ENCODE measurements at places on chromosomes 12 and 14.

DNA sequence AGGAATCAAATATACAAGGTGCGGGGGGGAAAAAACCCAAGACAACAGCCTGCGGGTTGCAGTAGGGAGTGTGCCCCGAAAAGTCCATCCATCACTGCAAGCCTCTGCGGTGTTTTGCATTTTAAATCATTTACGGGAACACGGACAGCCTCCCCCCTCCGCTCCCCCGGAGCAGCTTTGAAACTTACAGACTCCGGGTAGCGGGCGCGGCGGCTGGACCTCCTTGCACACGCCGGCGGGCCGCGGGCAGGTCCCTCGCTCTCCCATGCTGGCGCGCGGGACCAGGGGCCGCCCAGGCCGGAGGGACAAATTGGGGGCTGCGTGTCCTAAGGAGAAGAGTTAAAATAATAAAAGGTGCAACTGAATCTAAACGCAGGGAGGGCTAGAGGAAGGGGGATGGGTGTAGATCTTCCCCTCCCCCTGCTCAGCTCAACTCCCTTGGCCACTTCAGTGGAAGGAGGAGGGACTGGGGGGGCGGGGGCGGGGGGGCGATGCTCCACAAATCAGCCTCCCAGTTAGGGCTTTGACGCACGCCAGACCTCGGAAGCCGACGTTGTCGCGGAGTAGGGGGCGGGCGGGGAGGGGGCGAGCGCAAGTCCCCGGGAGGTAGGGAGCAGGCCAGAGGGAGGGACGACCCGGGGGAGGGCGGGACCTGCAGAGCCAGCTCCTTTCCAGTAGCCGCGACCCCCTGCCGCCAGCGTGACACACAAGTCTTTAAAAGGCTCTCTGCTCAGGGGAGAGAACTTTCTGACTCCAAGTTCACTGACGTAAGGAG is at the start of gene KCNJ8:
Gene KCNJ8 (minus strand): TSS at position 349 of the 775 bp plus-strand sequence. CDS start 1,090 bp downstream, outside the sequence.
- DNase-seq = no peak

GRCh38 chr12:105861227-105861626 is 277.5 kb downstream of the NUAK1 start:
- DNase-seq = no peak

DNA sequence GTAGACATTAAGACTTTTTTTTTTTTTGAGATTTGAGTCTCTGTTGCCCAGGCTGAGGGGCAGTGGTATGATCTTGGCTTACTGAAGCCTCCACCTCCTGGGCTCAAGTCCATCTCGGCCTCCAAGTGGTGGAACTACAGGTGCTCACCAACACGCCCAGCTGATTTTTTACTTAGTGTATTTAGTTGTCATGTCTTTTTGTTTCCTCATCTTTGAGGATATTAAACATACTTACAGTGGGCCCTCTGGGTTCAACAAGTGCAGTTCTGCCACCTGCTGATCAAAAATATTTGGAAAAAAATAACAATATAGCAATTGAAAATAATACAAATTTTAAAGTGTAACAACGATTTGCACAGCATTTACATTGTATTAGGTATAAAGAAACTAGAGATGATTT is 4.4 kb upstream of the B4GALNT1 start:
- DNase-seq = no peak

DNA sequence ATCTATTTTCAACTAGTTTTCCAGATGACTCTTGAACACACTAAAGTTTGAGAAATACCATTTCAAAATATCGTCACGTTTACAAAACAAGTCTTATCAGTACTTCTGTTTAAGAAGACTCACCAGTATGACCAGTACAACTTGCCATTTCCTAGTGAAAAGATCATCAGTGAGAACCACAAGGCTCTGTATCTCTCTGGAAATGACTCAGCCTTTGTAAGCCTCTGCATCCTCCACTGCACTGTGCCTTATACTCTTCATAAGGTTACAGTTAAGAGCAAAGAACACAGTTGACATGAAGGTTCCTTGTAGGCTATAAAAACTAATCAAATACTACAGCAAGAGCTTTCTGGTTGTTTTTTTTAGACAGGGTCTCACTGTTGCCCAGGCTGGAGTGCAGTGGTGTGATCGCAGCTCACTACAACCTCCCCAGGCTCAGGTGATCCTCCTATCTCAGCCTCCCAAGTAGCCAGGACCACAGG is 5.7 kb upstream of the VTI1B start:
- DNase-seq = peak; percentile 59

DNA sequence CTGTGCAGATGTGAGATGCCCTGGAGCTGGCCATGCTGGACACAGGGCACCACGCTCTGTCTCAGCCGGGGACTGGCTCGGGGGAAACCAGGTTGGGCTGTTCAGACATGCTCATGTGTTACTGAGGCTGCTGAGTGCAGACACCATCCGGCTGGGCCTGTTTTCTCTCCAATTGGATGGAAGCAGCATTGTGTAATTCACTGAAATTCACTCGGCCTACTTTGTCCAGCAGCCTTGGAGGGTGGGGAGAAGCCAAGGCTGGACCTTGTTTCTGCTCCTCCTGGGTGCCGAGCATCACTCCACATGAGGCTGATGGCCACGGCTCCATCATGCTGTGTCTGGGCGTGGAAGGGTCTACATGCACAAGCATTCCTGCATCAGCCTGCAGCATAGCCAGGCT is 130.7 kb downstream of the SMOC1 start:
- DNase-seq = no peak

- DNase-seq = no peak
Observed at GRCh38 chr12:89732522-89732921, 23.9 kb upstream of the ATP2B1 start.

DNA sequence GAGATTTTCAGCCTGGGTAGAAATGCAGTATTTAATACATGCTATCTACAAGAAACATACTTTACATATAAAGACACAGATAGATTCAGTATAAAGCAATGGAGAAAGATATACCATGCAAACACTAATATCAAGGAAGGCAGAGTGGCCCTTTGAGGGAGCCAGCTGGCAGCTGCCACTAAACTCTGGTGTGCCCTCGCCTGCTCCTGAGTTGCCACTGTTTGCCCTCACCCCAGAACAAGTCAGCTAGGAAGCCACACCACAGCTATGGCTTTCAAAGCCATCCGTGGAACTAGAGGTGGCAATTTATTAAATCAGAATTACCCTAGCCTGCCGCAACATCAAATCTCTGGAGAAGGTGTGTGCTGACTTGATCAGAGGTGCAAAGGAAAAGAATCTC is 18.3 kb downstream of the PXN start:
- no peak for DNase-seq

GRCh38 chr12:19647806-19648556 is 208.7 kb downstream of the AEBP2 start:
- DNase-seq = no peak

GRCh38 chr14:32364941-32365340 is 35.8 kb downstream of the AKAP6 start:
- DNase-seq = no peak

- DNase-seq = no peak
Observed at GRCh38 chr12:93825501-93825888, 148.3 kb downstream of the CRADD start.

DNA sequence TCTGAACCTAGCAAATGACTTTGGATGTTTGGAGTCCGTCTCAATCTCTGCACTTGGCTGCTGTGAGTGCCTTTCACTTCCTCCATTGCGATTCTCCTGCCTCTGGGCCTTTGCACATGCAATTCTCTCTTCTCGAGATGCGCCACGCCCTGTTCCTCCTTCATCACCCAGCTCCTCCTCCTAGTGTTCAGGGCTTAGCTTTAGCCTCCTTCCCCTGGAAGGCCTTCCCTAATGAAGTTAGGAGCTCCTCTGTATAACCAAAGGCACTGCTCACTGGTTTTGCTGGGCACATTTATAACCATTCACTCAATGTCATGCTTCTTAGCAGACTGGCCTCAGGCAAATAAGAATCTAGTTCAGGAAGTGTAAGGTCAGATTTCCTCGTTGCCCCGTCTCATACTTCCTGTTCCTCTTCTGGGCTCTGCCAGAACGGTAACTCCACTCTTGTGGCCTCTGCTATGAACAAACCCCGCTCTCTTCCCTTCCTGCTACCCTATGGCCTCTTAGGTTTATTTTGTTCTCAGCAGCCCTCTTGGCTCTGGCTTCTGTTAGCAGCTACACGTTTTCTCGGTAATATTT is 171.4 kb downstream of the CRADD start:
- no peak for DNase-seq

DNA sequence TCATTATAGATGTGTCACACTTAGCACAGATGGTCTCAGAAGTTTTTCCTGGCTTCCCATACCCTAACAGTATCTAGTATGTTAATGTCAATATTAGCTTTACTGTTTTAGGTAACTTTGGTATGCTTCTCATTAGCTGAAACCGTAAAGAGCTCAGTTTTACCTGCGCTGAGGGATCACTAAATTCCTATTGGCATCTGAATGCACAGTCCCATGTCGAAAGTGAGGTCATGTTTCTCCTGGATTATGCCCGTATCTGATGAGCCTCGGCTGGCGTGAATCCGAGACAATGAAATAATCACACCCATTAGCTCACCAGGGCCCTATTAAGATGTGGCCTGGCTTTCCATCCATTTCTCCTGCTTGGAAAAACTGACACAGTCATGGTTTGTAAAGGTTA is 418.2 kb downstream of the ZFP36L1 start:
- DNase-seq = no peak

DNA sequence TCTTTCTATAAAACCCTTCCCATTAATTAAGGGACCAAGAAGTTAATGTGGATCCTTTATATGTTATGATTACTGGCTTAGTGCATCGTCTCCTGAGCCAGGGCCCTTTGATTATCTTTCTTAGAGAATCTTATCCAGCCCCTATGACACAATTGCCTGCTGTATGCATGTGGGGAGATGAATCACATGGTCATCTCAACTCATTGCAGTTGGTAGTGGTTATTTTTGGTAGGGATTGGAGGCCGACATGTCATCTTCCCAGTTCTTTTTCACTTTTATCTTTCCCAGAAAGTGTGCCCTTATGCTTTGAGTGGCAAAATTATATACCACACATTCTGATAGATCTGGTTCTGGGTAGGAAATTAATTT is 26.0 kb downstream of the ZNF664 start:
- DNase-seq = no peak

DNA sequence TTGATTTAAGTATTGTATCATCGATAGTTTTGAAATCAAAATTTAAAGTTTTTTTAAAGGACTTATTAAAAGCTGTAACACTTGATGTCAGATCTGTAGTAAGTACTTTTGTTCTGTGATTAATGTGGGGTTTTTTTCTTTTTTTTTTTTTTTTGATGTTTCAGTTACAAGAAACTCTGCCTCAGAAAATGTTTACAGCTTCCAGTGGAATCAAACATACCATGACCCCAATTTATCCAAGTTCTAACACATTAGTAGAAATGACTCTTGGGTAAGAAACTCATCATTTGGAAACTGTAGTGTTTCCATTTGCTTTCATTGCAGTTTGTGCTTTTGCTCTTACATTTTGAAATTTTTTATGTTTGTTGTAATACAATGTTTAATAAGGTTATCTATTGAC is 45.6 kb downstream of the TBK1 start:
- no peak for DNase-seq

GRCh38 chr14:67517083-67517482 is 16.0 kb upstream of the PLEKHH1 start:
- DNase-seq = no peak

GRCh38 chr12:7289743-7290142 is 14.1 kb upstream of the ACSM4 start:
- no peak for DNase-seq

- no peak for DNase-seq
Observed at GRCh38 chr12:6268484-6269157, 41.9 kb upstream of the PLEKHG6 start.

GRCh38 chr12:109085590-109085989 is 7.7 kb downstream of the ALKBH2 start:
- DNase-seq = no peak

GRCh38 chr12:57539134-57539768 is 7.7 kb downstream of the DCTN2 start:
- DNase-seq = no peak

GRCh38 chr12:76223869-76224268 is 124.3 kb downstream of the BBS10 start:
- DNase-seq = no peak

DNA sequence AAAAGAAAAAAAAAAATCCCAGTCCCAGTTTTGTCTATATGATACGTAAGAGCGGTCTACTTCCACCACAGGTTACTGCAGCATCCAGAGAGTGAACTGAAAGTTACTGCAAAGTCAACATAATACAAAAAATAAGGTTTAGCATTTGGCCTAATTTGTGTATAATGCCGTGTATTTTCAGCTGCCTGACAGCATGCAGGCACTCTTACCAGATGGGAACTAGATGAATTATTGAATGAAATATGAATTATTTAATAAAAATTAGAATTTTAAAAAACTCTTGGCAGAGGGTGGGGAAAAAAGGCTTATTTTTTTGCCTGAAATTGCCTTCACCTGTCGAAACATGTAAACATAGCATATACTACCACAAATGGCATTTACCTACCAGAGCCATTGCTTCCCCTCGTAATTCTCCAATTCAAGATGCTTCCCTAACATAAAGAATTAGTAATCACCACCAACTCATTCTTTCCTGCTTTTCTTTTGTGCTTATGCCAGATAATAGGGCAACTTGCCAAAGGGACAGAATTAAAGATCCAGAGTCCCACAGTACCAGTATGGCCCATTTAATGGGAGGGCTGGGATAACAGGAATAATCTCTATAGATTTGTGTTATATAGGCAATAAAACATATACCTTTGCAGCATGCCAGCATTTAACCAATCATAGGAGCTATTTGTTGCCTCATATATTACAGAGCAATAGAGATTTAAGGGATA is 31.1 kb downstream of the ATF7 start:
- DNase-seq = no peak

DNA sequence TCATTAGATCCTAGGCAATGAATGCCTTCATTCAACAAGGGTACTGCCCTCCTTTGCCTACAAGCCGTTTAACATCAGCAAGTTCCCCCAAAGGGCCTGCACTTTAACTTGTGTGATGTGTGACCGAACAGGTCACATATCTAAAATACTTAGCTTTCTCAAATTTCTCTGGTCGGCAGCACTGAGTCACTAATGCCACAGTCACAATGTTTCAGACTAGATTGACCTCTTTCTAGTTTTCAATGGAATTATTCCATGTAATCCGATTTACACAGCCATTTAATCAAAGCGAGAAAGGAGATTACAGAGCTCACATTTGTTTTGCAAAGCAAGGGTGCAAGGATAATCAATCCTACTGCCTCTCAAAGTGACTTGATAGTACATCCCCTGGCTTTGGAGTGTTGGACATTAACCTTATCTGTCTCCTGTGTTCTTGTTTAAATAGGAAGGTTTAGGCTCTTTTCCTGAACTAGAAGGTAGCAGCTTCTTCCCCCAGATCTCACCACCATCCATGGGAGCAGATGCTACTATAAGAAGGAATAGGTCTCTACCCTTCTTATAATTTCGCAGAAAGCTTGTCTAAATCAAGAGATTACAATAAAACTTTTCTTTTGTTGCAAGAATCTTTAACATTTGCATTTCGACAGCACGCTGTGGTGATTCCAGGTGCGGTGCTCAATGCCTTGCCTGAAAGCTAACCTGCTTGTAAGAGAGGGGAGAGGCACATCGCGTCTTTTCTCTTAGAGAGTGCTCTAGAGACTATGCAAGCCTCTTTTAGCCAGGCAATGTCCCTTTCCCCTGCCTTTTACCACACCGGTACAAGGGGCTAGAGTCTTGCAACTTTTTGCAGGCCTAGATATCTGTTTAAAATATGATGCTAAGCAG is 1.8 kb downstream of the KITLG start:
- no peak for DNase-seq

- no peak for DNase-seq
Observed at GRCh38 chr14:50335989-50336824, 24.1 kb downstream of the DMAC2L start.
